ENCODE measurements at places on chromosomes 11 and 22.

DNA sequence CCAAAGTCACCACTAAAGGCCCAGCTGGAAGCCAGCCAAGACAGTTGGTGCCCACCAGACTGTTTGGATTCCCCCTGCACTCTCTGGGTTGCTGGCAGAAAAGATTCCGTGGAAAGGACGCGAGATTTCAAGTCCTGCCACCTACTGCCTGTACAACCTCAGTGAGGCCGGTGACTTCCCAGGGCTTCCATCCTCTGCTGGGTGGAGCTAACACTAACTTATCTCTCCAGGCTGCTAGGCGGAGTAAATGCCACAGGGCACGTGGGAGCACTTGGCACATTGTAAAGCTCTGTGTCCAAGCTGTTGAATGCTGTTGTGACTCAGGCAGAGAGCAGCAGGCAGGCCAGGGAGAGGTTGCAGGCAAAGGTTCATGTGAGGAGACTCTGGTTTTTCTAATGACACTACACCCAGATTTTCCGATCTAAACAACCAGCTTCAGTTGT lies 50.9 kb upstream of the CDON start:
- DNase-seq = peak; percentile 82

DNA sequence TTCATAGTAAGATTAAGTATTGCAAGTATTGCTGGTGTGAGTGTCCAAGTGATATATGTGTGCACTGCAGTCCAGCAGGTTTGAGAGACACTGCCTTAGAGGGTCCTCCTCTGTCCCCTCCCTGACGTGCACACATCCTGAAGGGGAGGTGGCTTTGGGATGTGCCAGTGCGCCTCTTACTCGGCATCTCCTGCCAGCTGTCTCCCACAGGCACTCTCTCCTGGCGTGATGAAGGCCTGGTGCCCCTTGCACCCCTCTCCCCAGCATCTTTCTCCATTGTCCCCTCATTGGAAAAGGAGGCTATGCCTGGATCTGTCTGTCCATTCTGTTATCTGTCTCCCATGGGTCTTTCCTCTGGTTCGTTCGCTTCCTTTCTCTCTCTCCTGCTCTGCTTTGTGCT lies 24.2 kb downstream of the GTPBP1 start:
- no peak for DNase-seq

- DNase-seq = no peak
These were observed 696.2 kb upstream of the TENM4 start for GRCh38 chr11:80136991-80137390.

- DNase-seq = no peak
These were observed 16.1 kb downstream of the ALKBH8 start for GRCh38 chr11:107549253-107549953.

DNA sequence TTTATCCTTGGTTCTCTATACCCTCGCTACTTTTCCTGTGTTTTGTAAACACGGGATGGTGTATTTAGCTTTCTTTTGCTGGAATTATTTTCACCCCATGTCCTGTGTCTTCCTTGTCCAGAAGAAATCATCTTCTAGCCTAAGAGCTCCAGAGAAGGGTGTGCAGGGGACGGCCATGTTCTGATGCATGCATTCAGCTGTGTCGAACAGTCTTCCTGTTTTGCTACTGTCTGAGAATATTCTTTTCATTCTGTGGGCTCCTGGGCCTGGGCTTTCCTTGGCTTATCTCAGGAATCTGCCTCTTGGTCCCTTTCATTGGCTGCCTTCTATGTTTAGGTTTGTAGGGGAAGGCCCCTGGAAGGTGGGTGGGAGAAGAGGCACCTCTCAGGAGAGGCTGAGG lies 10.6 kb upstream of the PLET1 start:
- DNase-seq = no peak

DNA sequence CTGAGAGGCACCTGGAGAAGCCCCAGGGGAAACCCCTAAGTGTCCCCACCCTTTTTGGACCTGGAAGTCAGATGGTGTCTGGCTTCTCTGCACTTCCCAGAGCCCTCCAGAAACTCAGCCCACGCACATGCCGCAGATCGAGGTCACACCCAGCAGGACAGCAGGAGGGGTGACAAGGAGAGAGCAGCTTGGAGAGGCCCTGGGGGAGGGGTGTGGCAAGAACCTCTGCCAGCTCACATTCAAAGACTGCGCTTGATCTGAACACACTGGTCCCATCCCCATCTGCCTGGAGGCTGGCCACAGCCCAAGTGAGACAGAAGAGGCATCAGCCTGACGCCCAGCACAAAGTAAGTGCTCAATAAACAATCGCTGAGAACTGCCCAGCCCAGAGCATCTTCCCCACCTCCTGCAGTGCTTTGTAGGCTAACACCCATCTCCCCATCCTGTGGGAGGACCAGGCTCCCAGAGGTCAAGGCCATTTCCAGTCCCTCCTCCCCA lies 21.4 kb downstream of the TMPRSS6 start:
- no peak for DNase-seq

- no peak for DNase-seq
These were observed 21.4 kb downstream of the MRPL23 start for GRCh38 chr11:1968454-1969002.

DNA sequence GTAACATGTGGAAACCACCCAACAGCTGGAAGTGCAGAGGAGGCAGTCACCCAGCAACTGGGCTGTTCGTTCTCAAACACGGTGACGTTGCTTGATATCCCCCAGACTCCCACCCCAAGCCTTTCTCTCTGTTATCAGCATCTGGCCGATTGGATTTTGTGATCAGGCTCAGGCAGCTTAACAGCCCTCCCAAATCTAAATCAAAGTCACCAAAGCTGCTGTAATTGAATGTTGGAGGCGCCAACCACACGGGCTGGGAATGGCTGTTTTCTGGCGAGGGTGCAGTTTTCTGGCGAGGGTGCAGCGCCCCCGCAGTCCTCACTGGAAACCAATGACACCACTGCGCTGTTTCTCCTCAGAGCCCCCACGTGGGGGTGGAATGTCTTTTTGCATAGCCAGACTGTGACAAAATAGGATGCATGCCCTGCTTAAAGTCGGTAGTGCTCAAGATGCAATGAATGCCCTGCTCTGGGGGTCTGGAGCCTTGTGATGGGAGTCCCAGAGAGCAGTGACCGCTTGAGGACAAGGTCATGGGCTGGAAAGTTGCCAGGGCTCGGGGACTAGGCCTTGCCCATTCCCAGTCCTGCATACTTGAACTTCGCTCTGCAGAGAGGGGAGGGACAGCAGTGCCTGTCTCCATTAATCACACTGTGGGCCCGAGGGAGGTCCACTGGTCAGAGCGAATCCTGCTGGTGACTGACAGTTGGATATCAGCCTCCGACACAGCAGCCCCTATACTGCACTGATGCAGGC lies 105.3 kb downstream of the MORC2 start:
- DNase-seq = no peak

- DNase-seq = no peak
These were observed 67.9 kb upstream of the PITPNB start for GRCh38 chr22:27986937-27987336.

DNA sequence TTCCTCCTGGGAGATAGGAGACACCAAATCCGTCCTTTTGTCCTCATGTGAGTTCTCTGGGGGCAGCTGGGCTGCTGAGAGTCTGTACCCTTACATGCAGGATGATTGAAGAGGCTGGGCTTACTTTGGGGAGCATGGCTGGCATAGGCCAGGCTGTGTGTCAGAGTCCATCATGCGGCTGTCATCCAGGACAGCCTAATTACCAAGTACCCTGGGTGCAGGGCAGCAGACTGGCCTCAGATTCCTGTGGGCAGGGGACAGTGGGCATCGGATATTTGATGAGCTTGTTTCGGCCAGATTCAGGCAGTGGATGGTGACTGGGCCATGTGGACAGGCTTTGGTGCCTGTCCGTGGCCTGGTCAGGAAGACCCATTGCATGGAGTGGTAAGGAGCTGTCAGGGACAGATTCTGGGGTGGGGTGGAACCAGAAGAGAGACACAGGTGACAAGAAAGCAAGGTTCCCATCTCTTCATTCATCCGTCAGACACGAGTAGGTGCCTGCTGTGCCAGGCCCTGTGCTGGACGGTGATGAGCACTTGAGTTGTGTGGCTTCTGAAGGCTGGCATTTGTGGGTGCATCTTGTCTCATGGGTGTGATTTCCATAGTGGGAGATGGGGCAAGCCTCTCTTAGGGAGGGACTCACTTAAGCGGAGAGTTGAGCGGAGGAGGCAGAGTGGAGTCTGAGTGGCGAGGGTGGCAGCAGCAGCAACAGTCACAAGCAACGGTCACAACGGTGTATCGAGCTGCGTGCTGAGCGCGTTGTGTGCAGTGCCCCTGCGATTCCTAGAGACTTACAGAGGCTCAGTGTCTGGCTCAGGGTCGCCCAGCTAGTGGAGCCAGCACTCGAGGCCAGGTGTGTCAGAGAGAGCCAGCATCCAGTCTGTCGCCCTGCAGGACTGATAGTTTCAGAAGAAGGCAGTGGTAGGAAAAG lies 48.7 kb downstream of the TBC1D22A start:
- no peak for DNase-seq

DNA sequence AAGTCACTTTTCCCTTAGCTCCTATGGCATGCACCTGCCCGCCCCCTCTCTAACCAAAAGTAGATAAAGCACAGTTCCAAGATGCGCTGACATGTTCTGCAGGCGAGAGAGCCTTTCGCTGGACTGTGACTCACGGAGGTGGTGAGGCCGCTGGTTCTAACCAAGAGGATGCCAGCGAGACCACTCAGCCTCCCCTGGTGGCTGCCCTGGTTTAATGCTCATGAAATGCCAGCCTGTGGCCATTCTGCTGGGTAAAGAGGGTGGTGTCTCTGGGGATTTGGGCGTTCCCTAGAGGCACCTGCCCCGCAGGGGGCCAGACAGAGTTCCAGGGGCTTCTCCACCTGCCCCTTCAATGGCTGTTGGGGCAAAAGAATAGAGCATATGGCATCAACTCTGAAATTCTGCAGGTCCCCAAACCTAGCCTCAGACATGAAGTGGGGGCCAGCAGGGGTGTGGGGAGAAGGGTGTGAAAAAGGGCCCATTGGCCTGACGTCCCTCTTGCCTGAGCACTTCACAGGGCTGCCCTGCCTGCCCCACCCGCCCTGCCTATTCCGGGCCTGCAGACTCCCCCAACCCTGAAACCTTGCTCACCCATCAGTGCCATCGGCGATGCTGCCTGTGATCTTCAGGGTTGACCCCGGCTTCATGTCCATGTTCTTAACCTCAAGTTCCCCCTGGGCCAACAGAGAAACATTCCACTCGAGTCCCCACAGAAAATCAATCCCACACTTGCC lies 8.5 kb downstream of the LGALS2 start:
- DNase-seq = no peak

GRCh38 chr11:45839204-45839603 lies 8.1 kb upstream of the CRY2 start:
- DNase-seq = no peak

GRCh38 chr11:75301601-75302345 lies 49.7 kb downstream of the ARRB1 start:
- no peak for DNase-seq

GRCh38 chr11:74592063-74592440 lies 330 bp upstream of the POLD3 start:
- no peak for DNase-seq

DNA sequence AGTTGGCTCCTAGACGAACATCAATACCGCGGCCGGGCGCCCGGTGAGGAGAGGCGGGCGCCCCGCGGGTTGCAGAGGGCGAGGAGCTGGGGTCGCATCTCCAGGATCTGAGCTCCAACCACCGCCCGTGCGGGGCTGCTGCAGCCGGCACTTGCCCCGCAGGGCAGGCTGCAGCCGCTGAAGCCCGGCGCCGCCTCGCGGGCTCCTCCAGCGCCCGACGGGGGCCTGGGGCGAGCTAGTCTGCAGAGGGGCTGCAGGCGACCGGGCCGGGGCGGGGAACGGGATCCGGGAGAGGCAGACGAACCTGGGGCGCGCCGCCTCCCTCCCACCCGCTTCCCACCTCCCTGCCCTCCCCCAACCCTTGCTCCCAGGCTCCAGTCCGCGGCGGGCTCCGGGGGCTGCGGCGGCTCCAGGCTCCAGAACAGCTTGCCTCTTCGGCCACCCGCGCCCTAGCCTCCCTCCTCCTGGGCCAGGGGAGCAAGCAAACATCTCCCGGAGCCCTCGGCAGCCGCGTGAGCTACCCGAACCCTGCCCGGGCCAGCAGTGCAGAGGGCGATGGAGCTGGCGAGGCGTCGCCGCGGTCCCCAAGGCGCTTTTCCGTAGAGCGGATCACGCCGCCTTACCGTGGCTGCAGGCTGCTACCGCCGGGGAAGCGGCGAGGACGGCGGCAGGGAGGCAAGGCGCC lies 802 bp downstream of the TENM4 start:
- DNase-seq = no peak

GRCh38 chr11:75351541-75351790 lies at the start of gene ARRB1:
Gene ARRB1, minus strand, starts transcription at chr11:75351661. Its CDS starts 54 bp downstream, at chr11:75351607.
- DNase-seq = no peak

GRCh38 chr11:73019996-73020395 lies 122.1 kb downstream of the FCHSD2 start:
- no peak for DNase-seq

- peak; percentile 25 for DNase-seq
These were observed 541.9 kb upstream of the CCDC90B start for GRCh38 chr11:83827940-83828554.

GRCh38 chr22:33116841-33117547 lies 58.8 kb upstream of the SYN3 start:
- DNase-seq = no peak

DNA sequence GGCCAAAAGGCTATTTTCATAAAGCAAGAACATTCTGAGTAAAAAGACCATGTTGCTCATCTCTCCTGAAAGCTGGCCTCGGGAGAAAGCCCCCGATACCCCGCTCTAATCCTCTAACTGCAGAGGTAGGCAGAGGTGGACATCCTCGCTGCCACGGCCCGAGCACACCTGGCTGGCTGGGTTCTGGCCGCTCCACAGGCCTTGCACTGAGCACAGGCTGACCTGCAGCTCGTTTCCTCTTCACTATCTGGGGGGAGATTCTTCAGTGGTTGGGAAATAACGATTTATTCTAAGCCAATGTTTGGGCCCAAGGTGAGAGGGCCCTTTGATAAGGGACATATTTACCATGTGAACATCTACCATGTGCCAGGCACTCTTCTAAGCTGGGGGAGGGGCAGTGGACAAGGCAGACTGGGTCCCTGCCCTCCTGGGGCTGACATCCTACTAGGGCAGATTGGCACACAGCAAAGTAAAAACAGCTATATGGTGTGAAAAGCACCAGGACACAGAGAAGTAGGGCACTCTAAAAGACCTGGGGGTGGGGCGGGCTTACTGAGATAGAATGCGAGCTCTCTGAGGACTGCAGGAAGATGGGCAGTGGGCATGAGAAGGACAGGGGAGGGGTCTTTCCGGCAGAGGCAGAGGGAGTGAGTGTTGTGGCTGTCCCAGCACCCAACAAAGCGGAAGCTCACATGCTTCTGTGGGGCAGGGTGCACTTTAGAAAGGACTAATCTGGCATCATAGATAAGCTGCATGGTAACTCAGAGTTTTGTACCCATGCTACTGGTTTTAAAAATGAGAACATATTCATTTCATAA lies 65.5 kb upstream of the ARFGAP3 start:
- no peak for DNase-seq
